ENCODE measurements at places on chromosomes 11 and 22.

GRCh38 chr11:102929972-102930371 is 25.6 kb downstream of the MMP13 start:
- DNase-seq, result no peak

DNA sequence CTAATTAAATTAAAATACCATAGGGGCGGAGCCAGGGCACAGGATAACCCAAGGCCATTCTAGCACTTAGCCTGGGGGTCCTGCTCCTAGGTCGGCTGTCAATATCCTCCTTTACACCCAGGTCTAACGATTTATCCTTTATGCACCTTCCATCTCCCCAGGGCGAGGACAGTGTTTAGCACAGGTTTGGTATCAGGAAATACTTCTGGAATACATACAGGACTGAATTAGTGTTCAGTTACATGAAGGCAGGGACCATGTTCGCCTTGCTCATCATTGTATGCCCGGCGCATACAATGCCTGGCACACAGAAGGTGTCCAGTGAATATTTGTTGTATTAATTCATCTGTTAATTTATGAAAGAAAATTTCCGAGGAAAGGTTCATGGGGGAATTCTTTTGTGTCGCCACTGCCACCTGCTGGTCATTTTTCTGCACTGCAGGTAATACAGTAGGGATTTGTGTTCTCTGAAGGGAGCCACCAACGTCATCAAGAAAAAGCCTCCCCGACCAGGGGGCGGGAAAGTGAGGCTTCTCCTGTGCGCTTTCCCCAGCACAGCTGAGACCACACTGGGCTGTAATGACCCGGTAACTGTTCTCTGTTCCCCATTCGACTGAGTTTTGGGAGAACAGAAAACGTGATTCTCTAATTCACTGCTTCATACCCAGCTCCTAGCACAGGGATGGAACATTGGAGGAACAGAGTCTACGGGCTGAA is 68.7 kb upstream of the ASPHD2 start:
- DNase-seq, result peak; percentile 52

DNA sequence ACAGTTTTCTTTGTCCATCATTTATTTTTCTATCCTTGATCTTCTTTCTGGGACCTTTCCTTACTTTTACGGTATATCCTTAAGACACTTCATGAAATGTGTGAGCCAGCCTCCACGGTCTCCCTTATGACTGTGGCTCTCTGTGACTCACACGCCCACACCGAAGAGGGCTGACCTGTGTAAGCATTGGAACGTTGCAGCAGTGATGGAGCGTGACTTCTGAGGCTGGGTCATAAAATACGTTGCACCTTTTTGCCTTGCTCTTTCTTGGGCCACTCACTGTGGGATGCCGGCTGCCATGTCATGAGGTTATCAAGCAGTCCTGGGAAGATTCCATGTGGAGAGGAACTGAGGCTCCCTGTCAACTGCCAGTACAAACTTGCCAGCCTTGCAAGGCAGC is 96.3 kb upstream of the RAB1B start:
- DNase-seq, result no peak

DNA sequence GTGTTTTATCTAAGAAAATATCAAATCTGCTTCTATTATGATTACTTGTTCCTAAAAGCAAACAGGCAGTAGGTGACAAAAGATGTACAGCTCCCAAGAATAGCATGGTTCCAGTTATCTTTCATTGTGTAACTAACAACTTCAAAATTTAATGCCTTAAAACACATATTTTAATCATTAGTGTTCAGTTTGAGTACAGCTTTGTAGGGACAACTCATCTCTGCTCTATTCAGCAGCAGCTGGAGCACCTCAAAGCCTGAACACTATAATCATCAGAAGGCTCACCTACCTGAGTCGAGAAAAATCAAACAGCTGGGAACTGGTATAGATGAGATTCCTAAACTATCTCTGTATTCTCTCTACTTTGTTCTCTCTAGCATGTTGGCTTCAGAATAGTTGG is 24.3 kb upstream of the OR5B12 start:
- no peak for DNase-seq

DNA sequence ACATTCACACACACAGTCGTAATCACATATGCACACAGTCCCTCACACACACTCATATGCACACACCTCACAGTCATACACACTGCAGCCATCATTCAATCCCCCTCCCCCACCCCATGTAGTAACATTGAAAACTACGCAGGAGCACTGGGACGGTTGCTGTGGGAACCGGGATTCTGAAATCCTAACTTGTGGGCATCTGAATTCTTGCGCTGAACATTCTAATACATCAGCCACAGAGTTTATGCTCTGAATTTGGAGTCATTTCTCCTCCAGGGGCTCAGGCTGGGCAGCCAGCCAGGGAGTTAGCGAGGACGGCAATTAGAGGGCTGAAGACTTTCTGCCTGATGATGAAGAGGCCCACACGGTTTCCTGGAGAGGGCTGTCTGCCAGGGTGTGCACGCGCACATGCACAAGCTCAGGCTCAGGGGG is 32.7 kb downstream of the CD6 start:
- DNase-seq, result no peak

- peak; percentile 72 for DNase-seq
Measured at GRCh38 chr11:67071420-67072284, 15.0 kb downstream of the RHOD start.

- DNase-seq, result peak; percentile 90
Measured at GRCh38 chr11:61679893-61680621, at the start of gene DAGLA. Gene DAGLA (plus strand): TSS chr11:61680391. CDS start chr11:61720156, 39,765 bp downstream.

- DNase-seq, result no peak
Measured at GRCh38 chr11:17720796-17721171, 1.4 kb downstream of the MYOD1 start.

DNA sequence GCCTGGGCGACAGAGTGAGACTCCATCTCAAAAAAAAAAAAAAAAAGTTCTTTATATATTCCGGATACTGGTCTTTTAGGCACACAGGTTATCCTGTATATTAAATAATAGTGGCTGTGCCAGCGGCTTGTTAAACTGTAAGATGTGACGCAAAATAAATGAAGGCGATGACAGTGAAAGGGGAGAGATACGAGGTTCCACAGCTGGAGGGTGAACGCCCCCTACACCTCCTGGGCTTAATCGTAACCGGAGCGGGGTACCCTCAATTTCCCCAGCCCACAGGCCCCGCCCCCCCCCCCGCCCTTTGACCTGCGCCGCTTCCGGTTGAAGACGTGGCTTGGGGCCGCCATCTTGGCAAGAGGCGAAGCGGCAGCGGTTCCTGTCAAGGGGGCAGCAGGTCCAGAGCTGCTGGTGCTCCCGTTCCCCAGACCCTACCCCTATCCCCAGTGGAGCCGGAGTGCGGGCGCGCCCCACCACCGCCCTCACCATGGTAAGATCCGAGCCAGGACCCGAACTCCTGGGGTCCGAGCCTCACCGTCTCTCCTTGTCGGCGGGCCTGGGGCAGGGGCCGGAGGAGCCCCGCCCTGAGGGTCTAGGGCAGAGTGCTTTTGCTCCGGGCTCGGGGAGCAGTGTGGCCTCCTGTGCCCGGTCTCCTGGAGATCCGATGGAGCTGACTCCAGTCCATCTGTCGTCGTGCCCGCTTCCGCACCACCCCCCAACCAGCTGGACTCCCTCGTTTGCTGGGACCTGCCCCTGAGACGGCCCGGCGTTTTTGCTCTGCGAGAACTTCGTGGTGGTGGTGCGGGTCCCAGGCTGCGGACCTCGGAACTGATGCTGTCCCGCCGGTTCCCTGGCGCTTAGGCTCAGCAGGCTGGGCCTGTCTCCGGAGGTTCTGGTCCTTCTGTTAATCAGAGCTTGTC is at the start of gene ARCN1:
ARCN1 (plus strand) TSS at position 349 of the 920 bp plus-strand sequence; CDS start at position 488, 139 bp downstream.
- DNase-seq, result peak; percentile 77

DNA sequence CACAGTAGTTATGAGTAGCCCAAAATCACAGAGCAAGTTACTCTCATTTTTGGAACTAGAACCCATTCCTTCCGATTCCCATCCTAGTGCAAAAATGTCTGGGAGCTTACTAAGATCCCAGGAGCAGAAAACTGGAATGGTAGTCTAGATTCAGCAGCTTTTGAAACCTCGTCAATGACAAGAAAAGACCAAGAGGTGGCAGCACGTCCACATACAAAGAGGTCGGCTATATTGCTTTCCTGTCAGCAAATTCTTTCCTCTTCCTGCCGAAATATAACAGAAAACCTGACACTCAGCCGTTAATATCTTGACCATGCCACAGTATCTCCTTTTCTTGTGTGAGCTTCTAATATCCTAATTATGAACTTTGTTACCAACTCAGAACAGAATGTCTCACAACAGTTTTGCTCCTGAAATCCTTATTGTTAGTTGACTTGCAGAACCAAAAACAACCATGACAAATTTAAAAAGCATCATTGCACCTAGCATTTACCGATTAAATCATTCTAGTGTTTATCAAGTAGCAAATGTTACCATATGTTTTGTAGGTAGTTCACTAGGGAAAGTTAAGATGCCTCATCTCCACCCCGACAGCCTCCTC is 92.8 kb upstream of the OR9G4 start:
- no peak for DNase-seq

- no peak for DNase-seq
Measured at GRCh38 chr22:19052941-19053541, 69.2 kb downstream of the DGCR2 start.

DNA sequence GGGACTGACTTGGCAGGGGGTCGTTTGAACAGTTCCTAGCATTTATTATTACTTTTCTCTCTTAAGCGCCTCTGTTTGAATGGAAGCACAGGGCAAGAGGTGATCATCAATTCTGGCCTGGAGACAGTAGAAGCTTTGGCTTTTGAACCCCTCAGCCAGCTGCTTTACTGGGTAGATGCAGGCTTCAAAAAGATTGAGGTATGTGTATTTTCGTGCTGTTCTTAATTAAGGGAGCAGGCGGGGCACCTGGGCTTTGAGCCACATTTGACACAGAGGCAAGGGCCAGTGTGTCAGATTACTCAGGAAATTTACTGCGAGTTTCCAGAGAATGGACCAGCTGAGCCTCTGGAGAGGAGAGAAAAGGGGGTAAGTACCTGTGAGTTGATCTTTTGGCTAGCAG is 102.4 kb upstream of the SORL1-AS1 start:
- no peak for DNase-seq

DNA sequence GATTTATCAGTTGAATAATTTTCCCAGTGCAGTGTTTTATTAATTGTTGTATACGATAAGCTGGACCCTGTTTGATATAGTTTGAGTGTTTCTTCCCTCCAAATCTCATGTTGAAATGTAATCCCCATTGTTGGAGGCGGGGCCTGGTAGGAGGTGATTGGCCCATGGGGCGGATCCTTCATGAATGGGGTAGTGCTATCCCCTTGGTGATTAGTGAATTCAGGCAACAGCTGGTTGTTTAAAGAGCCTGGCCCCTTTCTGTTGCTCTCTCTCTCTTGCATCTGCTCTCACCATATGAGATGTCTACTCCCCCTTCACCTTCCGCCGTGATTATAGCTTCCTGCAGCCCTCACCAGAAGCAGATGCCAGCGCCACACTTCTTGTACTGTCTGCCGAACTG is 1.5 kb downstream of the OR5A1 start:
- DNase-seq, result no peak

- DNase-seq, result no peak
Measured at GRCh38 chr11:76512851-76513653, 68.2 kb downstream of the EMSY start.

DNA sequence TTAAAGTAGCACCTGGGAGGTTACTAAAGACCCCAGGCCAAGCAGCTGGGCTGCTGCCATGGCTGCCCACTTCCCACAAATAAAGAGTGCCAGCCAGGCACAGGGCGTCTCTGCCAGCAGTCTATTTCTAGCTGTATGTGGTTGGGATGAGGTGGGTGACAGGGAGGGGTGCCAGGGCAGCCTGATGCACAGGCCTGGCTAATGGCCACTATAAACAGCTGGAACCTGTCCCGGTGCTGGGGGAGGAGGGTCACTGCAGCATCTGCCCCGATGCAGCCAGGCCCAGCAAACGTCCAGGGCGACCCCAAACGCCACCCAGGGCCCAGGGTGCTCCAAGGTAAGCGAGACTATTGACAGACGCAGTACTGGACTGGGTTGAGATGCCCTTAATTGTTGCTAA is 37.4 kb downstream of the SCUBE1 start:
- DNase-seq, result no peak

DNA sequence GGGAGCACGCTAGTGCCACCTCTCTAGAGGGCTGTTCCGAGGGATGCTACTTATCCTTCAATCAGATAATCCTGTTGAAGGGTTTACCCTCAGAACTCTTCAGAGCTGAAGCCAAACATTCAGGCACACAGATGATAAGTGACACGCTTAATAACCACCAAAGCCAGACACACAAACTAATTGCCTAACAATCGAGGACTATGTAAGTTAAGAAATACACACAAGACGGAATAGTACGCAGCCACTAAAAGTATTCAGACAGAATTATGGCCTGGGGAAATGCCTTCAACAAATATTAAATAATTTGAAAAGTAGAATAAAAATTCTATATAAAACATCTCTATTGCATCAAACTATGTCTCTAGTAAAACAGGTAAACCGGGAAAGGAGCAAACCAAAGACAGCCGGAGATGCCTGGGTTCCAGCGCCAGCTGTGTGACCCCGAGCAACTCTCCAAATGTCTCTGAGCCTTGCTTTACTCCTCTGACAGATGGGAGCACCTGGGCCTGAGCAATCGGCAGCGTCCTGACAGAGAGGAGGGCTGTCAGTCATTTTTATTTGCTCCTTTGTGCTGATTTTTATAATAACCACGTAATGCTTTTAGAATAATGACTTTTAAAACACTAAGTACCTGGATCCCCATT is 11.3 kb downstream of the LRFN4 start:
- DNase-seq, result no peak

DNA sequence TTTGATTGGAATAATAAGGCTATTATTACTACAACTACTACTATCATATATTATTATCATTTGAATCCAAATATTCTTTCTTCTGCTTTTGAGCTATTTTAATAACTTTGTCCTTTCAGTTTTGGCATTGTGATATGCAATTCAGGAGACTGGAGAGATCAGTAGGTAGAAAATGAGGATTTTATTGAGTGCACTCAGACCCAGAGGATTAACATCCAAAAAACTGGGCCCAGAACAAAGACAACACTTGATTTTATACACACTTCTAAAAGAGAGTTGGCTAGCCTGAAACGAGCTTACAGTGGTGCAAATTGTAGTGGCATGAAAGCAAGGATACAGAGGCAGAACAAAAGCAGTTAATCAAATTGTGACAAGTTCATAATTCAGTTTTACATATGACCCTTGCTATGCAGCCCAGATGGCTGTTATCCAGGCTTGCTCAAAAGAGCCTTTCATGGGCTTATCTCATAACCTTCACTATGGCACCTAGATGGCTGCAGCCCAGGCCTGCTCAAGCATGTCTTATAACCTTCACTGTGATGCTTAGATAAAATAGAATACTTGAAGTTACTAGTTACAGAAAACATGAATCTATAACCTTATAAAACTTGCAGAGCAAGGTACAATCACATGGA is 796.3 kb upstream of the RAG2 start:
- DNase-seq, result no peak

- DNase-seq, result no peak
Measured at GRCh38 chr11:74171997-74172396, 908 bp downstream of the PPME1 start.

- no peak for DNase-seq
Measured at GRCh38 chr11:24855951-24856350, 359.1 kb downstream of the LUZP2 start.

- DNase-seq, result no peak
Measured at GRCh38 chr11:61542705-61543104, 34.2 kb downstream of the LRRC10B start.

GRCh38 chr11:34916843-34917770 is 689 bp downstream of the PDHX start:
- DNase-seq, result no peak

GRCh38 chr11:111093061-111093460 is 152.5 kb upstream of the POU2AF2 start:
- DNase-seq, result no peak

All from CD14-positive monocyte (primary cell).